Stimulated activated CD8-positive, alpha-beta memory T cell treated with anti-CD3 and anti-CD28 coated beads, Interleukin-7, amount 100 ng/mL, for 1 hour (primary cell): ENCODE measurements at places on chromosomes 12 and 14.

- no peak for DNase-seq
Observed at GRCh38 chr12:56829908-56830307, 66.8 kb downstream of the HSD17B6 start.

GRCh38 chr12:14257303-14257733 is 108.2 kb upstream of the ATF7IP start:
- DNase-seq, result no peak

- DNase-seq, result no peak
Observed at GRCh38 chr14:68305738-68306137, 486.2 kb downstream of the RAD51B start.

DNA sequence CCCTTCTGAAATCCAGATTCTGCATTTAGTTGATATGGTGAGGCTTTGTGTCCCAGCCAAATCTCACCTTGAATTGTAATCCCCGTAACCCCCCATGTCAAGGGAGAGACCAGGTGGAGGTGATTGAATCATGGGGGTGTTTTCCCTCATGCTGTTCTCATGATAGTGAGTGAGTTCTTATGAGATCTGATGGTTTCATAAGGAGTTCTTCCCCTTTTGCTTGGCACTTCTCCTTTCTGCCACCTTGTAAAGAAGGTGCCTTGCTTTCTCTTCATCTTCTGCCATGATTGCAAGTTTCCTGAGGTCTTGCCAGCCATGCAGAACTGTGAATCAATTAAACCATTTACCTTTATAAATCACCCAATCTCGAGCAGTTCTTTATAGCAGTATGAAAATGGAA is 23.1 kb upstream of the C12orf42 start:
- DNase-seq, result no peak
